ENCODE measurements at places on chromosomes 13 and 19.

DNA sequence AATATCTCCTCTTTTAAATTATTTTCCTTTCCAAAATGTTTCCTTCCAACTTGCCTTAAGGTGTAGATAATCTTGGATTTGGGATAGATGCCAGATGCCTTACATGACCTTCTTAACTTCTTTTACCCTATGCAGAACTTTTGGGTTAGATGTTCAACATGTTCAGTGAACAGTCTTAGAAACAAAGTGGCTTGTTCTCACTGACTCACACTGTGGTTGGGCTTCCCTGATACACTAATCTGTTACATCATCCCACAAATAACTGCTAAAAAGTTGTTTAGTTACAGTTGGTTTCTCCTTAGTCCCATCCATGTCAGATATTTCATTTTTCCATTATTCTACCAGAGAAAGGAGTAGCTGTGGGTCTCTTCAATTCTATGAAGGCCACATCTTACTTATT lies 2638.2 kb downstream of the PCDH9 start:
- no peak for DNase-seq

DNA sequence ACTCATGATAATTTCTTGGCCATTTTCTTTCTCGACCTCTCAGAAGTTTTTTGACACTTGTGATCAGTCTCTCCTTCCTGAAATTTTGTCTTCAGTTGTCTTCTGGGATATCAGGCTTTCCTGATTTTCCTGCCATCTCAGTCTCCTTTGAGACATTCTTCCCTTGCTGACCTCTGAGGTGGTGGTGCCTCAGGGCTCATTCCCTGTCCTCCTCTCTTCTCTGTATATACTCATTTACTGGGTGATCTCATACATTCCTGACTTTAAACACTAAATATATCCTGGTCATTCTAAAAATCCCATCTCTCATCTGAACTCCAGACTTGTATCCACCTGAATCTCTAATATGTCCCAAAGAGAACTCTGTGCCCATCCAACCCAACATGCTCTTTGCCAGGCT lies 31.3 kb upstream of the STARD13 start:
- DNase-seq: no peak

DNA sequence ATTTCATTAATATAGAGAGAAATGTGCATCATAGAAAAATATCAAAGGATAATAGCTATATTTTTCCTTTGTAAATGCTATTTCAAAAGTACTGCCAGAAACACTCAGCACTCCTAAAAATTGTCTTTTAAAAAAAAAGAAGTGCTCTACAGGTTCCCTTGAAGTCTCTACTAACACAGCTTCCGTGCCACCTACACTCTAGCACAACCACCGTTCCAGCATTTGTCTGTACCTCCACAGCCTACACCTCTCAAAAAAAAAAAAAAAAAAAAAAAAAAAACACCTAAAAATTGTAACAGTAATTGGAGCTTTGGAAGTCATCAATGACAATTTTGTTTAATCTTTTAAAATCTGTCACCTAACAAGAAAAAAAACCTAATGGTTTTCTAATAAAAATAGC lies 485.6 kb downstream of the MYO16 start:
- no peak for DNase-seq

DNA sequence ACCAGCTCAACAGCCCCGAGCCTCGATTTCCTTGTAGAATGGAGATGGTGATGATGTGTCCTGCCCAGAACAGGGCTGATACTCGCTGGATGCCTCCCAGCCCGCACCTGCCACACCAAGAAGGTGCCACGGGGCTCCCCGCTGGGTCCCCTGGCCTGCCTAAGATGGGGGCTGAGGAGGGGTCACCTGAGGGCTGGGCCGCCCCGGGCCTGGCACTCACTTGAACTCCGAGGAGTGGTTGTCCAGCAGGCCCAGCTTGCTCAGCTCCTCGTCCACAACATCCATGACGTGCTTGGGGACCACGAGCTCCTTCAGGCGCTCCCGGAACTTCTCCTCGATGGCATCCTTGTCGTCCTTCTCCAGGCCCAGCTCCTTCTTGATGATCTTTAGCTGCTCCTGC lies 14.4 kb downstream of the LONP1 start:
- no peak for DNase-seq

GRCh38 chr19:5977222-5977784 lies 637 bp downstream of the RANBP3 start:
- no peak for DNase-seq

DNA sequence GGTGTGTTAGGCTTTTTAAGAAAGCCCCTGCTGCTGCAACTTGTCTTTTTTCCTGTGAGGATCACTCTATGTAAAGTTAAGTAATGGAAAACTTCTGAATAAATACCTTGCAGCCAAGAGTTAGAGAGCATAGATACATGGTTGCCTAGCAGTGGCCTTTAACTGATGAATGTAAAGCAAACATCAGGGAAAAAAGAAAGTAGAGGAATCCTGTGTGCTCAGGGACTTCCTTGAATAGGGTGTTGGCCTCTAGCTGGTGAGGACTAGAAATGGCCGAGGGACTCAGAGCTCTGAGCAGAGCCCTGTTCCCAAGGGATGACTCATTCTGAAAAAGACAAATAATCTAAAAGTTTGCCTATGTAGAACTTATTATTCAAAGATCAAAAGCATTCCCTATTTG lies 135.7 kb downstream of the MIPEP start:
- DNase-seq: no peak

- no peak for DNase-seq
Observed at GRCh38 chr13:20177049-20177831, 15.5 kb downstream of the GJB2 start.

GRCh38 chr19:46239193-46240024 lies 9.9 kb downstream of the IGFL1 start:
- DNase-seq: no peak

- DNase-seq: no peak
Observed at GRCh38 chr13:110627351-110627750, 12.0 kb downstream of the NAXD start.

GRCh38 chr19:1254530-1255185 lies 6.3 kb downstream of the MIDN start:
- no peak for DNase-seq

- DNase-seq: no peak
Observed at GRCh38 chr13:21310220-21310619, 133.8 kb downstream of the MRPL57 start.

GRCh38 chr19:46218160-46218559 lies 11.4 kb upstream of the IGFL1 start:
- DNase-seq: no peak

DNA sequence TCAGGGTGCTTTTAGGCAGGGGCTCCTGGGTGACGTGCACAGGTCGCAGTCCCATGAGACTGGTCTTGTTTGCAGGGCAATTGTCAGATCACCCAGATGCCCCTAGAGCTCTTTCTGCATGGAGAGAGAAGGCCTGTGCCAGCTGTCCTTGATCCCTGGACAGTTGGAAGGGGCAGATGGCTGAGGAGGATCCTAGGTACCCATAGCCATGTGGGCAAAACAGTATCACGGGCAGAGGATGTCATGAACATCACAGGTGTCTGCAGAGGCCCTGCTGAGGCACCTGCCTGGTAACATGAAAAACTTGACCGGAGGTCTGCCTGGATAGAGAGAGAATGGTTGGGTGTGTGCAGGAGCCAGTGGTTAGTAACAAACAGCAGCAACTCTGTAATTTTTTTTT lies 99.3 kb downstream of the ZNF536 start:
- no peak for DNase-seq

DNA sequence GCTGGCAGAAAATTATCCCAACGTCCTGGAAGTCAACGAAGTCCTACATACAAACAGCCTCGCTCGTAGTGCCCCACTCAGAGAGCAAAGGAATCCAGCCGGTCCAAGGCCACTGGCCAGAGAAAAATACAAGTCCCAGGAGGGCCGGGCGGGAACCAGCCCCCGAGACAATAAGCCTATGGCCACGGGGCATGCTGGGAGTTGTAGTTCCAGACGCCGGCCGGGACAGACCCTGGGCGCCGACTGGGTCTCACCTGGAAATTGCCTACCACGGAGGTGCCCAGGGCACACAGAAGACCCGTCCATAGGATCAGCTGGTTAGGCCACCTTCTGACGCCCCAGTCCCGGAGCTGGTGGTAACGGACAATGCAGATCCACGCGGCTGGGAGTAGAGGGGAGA lies 5.4 kb downstream of the TMEM150B start:
- DNase-seq: no peak
